ENCODE measurements at places on chromosomes 2 and 18. TPM values are rescaled to one million over a fixed set of nuclear protein-coding genes. Genes with fewer than 3 reads are reported as not detected.
A peak's percentile ranks its signal among the peaks of the same experiment; 100 is the strongest.

- DNase-seq = no peak
Observed at GRCh38 chr18:54957296-54957832, 1.9 kb downstream of the CCDC68 start.

DNA sequence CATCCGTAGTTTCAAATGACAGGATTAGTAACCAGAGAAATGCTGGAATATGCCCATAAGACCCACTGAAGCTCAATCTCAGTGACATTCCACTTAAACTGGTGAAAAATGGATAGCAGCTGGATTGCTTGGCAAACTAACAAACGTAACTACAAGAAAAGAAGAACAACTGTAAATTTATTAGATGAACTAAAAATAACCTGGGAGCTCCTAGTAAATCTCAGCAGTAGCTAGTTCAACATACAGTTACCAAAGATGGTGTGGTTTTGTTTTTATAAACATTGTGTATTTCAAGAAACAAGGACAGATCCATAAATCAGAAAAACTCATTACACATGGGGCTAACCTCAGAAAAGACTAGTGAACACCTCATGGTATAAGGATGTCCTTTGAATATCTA, 531.9 kb downstream of the XIRP2 start:
- DNase-seq = no peak

DNA sequence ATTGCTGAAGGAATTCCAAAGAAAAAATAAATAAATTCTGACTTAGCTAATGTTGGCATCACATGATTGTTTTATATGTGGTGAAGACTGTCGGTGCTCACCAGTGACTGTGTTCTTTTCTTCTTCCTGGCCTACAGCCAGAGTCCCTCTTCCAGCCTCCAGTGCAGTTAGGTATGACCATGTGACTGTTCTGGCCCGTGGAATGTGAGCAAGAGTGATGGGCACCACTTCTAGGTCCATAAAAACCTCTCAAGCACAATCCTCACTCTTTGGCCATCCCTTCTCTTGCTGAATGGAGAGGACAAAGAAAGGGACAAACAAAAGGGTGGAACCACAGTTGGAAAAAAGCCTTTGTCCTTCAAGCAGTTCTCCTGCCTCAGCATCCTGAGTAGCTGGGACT, 39.0 kb upstream of the BMPR2 start:
- DNase-seq = no peak

DNA sequence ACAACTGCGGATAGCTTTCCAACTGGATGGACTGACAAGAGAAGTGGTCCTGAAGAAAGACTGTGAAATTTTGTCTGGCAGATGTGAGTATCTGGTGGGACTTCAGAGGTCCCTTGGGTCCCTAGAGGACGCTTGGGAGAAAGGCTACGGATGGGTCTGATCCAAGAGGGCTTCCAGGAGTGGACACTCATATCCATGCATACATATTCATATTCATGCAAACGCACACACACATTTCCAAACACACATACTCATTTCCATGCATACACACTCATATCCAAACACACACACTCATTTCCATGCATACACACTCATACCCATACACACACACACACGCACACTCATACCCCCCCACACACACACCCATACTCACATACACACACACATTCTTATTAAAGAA, 200.2 kb upstream of the DDX18 start:
- no peak for DNase-seq

DNA sequence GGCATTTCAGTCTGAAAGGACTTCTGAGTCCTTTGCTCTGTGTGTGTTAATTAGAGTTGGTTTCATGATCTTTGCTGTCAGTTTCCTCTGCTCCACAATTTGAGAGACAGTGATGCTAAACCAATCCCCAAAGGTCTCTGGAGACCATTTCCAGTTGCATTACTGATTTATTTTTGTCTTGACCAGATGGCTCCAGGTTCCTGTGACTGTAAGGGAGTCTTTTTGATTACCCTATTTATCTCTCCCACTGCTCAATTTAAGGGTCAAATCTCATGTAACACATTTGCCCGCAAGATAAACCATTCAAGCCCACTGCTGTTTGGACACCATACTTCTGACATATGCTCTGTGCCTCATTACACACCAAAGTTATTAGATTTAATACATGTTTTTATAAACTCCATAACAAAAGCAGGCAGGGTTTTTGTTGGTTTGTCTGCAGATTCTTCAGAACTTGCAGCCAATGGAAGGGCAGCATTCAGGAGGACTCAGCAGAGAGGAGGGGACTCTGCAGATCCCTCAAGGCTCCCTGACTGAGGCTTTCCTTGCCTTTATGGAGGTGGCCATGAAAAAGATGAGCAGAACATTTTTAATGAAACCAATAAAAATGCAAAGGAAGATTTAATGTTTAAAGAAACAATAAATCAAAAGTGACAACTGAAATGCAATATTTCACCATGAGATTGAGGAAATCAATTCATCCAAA, 889.3 kb upstream of the CELF4 start:
- DNase-seq = no peak

DNA sequence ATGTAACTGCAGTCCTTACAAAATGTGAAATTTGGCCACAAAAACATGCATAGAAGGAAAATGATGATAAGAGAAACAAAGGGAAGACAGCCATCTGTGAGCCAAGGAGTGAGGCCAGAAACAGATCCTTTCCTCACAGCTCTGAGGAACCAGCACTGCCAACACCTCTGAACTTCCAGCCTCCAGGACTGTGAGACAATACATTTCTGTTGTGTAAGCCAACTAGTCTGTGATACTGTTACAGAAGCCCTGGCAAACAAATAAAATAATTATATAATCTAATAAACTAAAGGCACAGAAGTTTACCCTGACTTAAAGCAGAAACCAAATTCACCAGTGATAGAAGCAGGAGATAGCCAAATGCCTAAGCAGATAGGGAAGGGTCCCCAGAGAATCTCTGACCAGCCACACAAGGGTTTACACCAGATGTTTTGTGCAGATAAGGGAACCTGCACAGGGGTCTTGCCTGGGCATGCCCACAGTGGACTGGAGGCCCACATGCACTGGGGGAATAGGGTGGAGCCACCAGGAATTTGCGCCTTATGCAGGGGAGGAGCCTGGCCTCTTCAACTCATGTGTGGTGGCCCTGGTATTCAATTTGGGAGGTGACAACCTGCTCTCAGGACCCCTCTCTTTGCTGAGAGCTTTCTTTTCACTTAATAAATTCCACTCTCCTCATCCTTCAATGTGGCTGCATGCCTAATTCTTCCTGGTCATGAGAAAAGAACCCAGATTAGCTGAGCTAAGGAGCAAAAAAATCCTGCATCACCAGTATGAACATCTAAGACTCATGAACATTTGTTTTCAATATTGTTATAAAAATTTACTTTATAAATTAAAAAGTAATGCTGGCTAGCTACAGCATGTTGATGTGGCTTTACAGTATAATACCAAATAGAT, 3.8 kb upstream of the GCC2 start:
- no peak for DNase-seq

DNA sequence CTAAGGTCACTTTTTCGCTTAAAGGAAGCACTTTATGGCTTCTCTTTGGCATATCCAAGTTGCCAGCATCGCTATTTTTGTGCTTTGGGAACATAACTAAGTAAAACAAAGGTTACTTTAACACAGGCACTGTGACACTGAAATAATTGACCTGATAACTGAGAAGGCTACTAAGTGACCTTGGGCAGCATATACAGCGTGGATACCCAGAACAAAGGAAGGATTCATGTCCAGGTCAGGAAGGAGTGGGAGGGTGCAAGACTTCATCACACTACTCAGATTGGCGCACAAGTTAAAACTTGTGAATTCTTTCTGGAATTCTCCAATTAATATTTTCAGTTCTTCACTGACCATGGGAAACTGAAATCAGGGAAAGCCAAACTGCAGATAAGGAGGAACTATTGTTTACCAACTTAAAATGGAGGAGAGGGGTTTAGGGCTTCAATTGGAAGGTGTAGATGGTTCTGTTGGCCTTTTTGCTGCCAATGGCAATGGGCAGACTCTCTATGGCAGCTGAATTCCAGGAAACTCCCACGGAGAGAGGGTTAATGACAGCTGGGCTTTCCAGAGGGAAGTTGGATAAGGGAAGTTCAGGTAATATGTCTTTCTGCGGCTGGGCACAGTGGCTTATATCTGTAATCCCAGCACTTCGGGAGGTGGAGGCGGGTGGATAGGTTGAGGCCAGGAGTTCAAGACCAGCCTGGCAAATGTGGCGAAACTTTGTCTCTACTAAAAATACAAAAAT, 45.3 kb downstream of the COMMD1 start:
- no peak for DNase-seq

GRCh38 chr2:203989521-203989920, 53.0 kb downstream of the ICOS start:
- no peak for DNase-seq

DNA sequence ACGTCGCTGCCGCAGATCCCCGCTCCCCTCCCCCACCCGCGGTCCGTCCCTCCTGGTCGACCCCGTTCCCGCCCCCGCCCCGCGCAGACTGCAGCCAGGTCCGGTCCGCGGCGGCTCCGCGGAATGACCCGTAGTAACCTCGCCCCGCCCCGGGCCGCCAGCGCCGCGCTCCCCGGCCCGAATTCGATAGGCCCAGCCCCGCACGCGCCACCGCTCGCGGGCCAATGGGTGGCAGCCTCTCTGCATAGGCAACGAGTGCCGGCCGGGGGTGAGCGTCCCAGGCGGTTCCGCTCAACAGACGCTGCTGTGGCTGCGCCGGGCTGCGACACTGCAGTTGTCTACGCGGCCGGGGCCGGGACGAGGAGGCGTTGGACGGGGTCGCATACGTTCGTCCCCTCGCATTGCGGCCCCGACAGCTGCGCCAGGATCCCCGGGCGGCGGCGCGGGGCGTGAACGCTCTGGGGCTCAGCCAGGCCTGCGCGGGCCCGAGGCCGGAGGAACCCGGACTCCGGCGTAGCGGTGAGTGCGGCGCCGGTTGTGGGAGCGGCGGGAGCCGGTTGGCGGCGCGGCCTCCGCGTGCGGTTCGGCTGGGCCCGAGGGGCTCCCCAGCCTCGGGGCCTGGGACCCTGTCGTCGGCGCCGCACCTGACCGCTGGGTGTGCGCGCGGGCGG, at the start of gene ACSL3:
TSS of gene ACSL3 (plus strand) at position 297 of the 671 bp plus-strand sequence. CDS start 47,737 bp downstream, outside the sequence.
- peak; percentile 97 for DNase-seq

DNA sequence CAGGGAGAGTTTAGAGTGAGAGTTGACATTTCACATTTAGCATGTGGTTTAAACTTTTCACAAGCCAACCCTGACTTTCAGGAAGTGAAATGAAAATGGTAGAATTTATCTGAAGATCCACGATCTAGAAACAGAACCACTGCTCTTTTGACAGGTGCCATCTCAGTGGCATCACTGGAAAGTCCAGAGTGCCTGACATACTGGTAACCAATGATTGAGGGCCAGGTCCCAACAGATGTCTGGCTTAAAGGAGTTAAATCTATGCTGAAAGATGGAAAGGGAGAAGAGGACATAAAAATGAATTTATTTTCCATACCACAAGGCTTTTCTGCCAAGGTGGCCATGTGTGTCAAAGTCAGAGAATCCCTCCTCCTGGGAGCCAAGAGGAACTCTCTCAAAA, 2.7 kb downstream of the IL36G start:
- DNase-seq = no peak

GRCh38 chr18:22019193-22019592, 150.2 kb upstream of the GATA6 start:
- no peak for DNase-seq

DNA sequence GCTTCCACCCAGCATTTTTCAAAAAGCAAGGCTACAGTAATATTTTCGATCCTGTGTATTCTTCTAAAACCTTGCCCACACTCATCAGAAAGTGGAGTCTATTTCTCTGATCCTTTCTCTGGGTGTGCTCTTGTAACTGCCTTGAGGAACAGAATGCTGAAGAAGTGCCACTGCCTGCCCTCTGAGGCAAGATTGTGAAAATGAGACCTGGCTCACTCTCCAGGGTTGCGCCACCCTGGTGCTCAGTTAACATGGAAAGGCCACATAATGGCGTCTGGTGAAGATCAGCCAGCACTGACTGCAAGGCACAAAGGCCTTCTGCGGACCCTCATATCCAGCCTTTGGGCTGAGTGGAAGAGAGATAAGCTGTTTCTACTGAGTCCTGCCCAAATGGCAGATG, 11.2 kb upstream of the SH3RF3 start:
- no peak for DNase-seq

GRCh38 chr2:239966029-239966852, 58.9 kb downstream of the NDUFA10 start:
- peak; percentile 58 for DNase-seq

MC5R gene
- not detected for total RNA-seq

SPP2 gene
- not detected for total RNA-seq

POTEJ gene
- total RNA-seq = not detected

IL1RL2 gene
- total RNA-seq = not detected

FEV gene
- total RNA-seq = not detected
